Natural killer cell treated with Interleukin-12 subunit alpha and Interleukin-12 subunit beta and Interleukin-15 and Interleukin-18, amount 100 ng/mL, for 72 hours (primary cell): ENCODE measurements at places on chromosomes 3 and 15.

DNA sequence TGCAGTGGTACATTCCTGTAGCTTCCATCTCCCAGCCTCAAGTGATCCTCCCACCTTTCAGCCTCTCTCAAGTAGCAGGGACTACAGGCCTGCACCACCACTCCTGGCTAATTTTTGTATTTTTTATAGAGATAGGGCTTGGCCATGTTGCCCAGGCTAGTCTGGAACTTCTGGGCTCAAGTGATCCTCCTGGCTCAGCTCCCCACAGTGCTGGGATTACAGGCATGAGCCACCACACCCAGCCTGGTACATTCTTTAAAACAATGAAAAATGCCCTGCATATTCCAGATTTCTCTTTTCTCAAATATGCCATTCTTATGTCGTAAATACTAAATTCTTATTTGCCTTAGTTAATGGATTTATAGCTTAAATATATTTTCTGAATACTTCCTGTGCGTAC lies 581.4 kb downstream of the MECOM start:
- DNase-seq = no peak

DNA sequence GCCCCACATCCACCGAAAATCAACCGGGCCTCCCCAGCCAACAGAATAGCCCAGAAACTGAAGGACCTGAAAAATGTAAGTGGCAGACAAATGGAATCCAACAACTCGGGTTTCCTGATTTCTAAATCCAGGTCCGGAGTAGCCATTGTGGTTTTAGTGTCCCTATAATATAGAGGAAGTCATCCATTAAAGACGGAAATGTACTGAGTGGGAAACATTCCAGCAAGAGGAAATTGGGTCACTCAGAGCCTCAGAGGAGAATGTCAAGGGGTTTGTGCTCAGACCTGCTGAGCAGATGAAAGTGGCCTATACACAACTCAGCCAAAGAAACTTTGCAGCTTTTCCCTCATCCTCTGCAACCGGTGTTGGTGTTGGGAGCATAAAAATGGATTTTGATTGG lies 366.7 kb downstream of the ERC2 start:
- DNase-seq = no peak

GRCh38 chr3:158430448-158430847 lies 140.5 kb upstream of the MLF1 start:
- DNase-seq = no peak

DNA sequence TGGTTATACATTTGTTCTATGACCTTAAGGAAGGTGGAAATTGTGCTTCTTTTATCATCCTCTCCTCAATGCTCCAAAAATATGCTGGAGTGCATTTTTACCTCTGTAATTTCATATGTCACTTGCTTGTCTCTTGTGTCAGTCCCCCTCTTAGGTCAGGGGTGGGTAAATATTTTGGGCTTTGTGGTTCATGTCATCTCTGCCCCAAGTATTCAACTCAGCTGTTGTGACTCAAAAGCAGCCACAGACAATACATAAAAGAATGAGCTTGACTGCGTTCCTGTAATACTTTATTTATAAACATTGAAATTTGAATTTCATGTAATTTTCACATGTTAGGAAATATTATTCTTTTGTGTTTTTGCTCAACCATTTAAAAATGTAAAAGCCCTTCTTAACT lies 60.4 kb upstream of the SLC24A5 start:
- DNase-seq = no peak

GRCh38 chr3:66499881-66500575 lies 794 bp downstream of the LRIG1 start:
- DNase-seq = no peak

DNA sequence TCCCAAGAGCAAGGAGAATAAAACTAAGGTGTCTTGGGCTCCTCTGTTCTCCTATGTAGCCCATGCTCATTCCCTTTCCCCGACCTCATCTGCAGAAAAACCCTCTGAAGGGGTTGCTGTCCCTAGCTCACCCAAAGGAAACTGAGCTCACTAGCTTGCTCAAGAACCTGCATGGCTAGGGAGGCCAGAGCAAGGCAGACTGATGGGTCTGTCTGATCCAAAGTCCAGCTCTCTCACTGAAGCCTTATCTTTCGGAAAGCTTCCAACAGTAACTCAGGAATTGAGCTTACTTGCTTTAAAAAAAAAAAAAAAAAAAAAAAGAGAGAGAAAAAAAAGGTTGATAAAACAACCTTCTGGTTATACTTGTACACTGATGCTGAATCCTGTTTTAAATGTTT lies 141.4 kb upstream of the TOPAZ1 start:
- no peak for DNase-seq

DNA sequence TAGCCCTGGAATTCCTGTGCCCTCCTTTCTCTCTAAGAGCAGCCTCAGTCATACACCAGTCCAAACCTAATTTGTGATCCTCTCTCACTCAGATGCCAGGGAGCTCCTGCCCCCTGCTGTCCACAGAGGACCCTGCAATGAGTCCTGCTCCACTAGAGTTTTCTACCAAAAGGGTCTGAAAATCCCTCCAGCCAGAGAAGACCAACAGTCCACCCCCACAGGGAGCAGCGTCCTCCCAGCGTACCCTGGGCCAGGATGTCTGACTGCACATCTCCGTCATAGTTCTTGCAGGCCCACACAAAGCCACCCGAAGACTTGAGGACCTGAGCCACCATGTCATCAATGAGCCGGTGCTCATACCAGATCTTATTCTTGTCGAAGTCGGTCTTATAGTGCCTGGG lies 15.4 kb downstream of the IDH2 start:
- no peak for DNase-seq

- DNase-seq = no peak
Observed at GRCh38 chr3:13092621-13093617, 19.7 kb upstream of the IQSEC1 start.

GRCh38 chr3:177831361-177831760 lies 634.1 kb upstream of the TBL1XR1 start:
- no peak for DNase-seq

DNA sequence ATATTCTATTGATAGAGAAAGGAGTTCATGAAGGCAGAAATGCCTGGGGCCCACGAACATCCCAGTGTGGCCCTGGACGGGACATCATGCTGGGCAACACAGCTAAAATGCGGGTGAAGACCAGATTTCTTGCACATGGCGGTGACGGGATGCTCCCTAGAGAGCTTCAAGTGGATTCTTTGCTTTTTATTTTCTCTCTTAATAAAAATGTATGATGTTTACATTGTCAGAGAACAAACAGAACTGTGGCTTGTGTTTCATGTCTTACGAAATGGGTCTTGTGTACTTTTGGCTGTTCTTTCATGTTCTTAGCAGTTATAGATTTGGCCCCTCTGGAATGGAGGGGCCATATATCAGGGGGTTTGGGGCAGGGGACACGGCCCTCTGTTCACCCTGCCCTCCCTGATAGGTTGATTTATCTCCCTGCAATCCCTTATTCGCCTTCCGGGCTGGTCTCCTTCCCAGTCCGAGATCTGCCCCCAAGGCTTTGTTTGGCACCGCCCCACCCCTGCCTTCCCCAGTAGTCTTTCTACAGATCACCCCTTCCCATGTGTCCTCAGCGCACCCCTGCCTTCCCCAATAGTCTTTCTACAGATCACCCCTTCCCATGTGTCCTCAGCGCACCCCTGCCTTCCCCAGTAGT lies 68.7 kb upstream of the CGNL1 start:
- no peak for DNase-seq

DNA sequence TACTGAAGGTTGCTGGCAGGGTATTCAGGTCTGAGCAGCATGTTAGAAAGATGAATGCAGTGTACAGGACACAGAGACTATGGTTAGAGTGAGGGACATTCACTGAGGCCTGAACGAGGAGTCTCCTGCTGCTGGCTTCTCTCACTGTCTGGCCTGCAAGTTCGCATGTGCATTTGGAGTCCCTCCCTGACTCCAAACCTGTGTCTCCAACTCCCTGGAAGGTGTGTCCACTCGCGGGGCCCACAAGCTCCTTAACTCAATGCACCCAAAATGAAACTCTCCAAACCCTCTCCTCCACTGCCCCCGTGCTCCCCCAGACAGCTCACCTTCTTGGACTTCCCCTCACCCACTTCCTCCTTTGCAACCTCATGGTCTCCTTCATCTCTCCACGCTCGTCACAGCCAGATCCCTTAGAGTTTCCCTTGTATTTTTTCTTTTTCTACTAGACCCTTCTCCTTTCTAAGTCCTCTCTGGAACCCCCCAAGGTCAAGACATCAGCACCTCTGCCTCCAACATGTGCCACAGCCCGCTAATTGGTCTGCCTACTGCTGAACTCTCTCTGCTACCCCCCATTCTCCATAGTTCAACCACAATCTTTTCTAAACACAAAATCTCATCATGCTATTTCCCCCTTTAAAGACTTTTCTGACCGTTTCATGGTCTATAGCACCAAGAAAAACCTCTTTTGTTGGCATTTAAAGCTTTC lies 58.3 kb downstream of the HES1 start:
- DNase-seq = no peak

GRCh38 chr3:12985148-12985547 lies 88.1 kb downstream of the IQSEC1 start:
- DNase-seq = no peak

GRCh38 chr3:127929818-127930413 lies 14.9 kb downstream of the KBTBD12 start:
- no peak for DNase-seq

DNA sequence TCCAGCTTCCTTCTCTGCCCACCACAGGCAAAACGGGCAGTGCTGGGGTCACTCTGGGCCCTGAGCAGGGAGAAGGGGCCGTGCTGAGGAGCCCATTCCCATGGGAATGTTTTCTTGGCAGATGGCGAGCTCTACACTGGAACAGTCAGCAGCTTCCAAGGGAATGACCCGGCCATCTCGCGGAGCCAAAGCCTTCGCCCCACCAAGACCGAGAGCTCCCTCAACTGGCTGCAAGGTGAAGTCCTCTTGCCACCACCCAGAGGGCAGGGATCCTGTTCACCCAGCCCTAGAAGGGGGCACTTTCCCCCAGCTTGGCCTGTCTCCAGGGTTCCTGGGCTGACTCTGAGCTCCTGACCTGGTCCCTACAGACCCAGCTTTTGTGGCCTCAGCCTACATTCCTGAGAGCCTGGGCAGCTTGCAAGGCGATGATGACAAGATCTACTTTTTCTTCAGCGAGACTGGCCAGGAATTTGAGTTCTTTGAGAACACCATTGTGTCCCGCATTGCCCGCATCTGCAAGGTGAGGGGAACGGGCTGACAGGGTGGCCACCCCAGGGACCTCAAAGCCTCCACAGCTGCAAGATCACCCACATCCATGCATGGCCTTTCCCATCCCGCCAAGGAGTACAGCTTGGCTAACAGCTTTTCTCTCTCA lies 12.4 kb downstream of the CIB1 start:
- no peak for DNase-seq

- no peak for DNase-seq
Observed at GRCh38 chr3:186110975-186111974, 2.4 kb upstream of the ETV5 start.

DNA sequence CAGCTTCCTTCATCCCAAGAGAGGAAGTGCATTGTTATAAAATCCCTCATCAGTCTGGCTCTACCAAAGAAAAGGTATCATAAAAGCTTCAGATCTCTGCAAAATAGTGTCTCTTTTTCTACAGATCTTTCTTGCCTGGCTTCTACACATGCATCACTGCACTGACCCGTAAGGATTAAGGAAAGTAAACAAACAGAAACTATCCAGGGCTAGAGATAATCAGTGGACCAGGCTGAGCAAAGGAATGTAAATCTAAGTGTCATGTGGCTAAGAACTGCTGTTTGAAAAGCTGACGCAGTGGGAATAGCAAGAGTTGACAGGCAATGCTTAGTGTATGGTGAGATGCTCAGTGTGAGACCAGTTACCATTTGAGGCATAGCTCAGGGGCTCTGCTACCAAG lies 339.7 kb downstream of the IL5RA start:
- no peak for DNase-seq

DNA sequence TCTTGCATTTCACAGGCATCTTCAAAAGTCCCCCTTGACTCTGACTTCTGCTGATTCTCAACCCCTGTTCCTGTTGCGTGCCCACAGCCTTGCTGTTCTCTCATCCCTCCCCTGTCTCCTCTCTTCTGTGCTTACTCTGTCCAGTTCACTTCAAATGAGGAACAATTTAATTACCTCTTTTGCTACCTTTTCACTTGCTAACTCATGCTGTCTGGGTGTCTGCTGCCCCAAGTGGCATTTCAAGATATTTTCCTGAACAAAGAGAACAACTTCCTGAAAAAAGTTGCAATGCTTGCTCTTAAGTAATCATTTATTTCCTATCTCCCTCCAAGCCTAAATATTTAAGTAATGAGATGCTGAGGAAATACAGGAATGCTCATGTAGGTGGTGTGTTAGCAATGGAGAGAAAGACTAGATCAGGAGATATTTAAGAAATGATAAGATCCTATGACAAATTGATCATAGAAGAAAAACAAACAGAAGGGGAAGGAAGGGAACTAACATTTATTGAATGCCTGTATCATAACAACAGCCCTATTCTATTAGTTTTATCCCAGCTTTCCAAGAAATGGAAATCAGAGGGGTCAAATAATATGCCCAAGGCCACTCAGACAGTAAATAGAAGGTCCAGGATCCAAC lies 42.2 kb downstream of the SV2B start:
- no peak for DNase-seq

DNA sequence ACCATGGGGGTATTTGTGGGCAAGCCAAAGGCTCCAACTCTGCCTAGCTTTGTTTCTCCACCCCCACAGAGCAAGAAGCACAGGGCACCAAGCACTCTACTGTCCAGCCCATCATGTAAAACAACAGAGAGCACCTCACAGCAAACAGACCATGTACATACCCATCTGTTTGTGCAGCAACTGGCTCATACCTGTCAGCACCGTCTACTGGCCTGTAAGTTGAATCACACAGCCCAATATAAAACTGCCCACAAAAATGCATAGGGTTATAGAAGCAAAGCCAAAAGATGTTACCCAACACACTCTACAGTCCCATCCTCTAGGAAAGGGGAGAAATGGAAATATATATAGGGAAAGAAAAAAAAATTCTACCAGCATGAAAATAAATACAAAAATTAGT lies 139.7 kb upstream of the CPNE4 start:
- no peak for DNase-seq

- DNase-seq = no peak
Observed at GRCh38 chr15:52803467-52804306, 13.6 kb upstream of the ONECUT1 start.

GRCh38 chr3:15660055-15660935 lies 58.8 kb downstream of the BTD start:
- DNase-seq = no peak

DNA sequence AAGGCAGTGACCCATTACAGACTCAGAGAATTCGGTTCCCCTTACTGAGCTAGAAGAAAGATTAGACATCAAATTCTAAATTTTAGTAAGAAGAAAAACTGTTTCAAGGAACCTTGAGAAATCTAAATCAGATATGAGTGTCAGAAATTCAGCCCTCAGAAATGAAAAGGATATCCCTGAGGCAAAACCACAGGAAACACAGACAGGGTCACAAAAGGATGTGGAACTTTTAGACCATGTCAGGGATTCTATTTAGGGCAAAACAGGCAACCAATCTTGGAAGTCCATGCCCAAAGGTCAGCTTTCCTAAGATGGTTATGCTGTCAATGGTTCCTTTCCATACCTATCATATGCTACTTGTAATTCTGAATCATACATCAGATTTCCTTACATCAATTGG lies 31.6 kb downstream of the SHOX2 start:
- DNase-seq = no peak

GRCh38 chr15:39783244-39783820 lies 691 bp upstream of the FSIP1 start:
- no peak for DNase-seq
